ENCODE measurements at places on chromosomes 3 and 15.

- peak overlapping the region; percentile 46 for H3K4me3 ChIP-seq
- H3K27ac ChIP-seq, result peak overlapping the region; percentile 69
- no peaks in the 10 kb centered on the region for H3K27me3 ChIP-seq
- peak; percentile 43 for DNase-seq
These were observed 48.4 kb downstream of the ARHGEF3 start for GRCh38 chr3:56753206-56753820.

DNA sequence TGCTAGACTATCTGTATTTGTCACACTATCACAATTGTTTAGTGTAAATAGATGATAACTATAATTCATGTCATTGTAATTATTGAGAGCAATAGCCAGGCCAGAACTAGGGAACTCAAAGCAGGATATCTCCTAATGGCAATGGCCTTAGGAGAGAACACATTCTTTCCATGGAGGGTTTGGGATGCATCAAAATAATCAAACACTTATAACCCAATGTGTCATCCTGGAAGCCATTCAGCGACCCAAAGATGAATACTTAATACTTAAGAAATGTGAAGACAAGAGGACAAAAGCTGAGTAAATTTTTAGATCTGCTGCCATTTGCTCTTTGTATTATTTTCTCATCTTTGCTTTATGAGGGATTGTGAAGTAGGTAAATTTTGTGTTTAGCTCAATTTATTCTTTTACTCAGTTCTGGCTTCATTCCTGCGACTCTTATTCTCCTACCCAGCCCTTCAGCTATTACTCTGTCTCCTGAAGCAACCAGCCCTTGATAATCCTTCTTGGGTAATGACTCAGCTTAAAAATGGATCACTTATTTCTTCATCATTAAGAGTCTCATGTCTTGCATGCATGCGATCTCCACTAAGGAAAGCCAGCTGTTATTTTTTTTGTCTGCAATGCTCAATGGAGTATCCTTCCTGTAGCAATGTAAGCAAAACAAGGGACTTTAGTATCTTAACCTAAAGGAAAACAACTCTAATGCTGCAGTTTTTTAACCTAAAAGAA is 2.0 kb downstream of the OR4F15 start:
- no peaks in the 10 kb centered on the region for H3K4me1 ChIP-seq
- DNase-seq, result no peak
- H3K36me3 ChIP-seq, result no peaks in the 10 kb centered on the region
- no peak overlapping the region for H3K4me3 ChIP-seq
- H3K27ac ChIP-seq, result no peak overlapping the region

DNA sequence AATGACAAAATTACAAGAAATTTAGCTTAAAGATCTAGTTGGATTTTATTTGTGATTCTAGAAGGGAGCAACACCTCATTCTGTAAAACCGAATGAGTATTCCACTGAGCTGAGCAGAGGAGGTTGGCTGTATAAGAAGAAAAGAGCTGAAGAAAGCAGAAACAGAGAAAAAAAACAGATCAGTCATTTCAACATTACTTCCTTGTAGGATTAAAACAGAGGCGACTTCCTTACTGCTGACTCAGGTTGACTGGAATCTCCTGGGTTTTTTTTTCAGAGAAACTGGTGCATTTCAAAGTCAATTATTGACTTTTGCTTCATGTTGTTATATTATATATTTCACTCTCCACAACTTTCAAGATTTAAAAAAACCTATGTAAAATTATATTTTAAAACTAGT is 368.1 kb upstream of the UBE2E2 start:
- H3K27me3 ChIP-seq, result peaks cover 4% of the 10 kb centered on the region
- H3K36me3 ChIP-seq, result no peaks in the 10 kb centered on the region
- DNase-seq, result no peak

GRCh38 chr3:164524201-164524600 is 554.1 kb downstream of the SI start:
- H3K4me3 ChIP-seq, result no peak overlapping the region
- H3K27me3 ChIP-seq, result no peaks in the 10 kb centered on the region
- no peaks in the 10 kb centered on the region for H3K36me3 ChIP-seq

DNA sequence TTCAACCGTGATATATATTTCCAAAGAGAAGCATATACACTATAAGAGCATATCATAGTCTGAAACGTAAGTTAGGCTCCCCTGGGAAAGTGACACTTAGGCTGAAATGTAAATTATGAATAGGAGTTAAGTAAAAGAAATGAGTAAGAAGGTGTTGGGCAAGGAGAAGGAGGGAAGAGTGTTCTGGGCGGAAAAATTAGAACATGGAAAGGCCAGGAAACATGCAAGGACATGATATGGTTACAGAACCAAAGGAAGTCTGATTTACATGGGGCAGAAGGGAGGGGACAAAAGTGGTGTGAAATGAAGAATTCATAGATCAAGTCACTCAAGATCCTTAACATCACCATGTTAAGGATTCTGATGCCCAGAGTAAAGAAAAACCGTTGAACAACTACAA is 75.2 kb downstream of the SCAPER start:
- H3K27me3 ChIP-seq, result no peaks in the 10 kb centered on the region
- H3K4me3 ChIP-seq, result no peak overlapping the region
- no peak overlapping the region for H3K27ac ChIP-seq
- peaks cover 8% of the 10 kb centered on the region for H3K4me1 ChIP-seq

DNA sequence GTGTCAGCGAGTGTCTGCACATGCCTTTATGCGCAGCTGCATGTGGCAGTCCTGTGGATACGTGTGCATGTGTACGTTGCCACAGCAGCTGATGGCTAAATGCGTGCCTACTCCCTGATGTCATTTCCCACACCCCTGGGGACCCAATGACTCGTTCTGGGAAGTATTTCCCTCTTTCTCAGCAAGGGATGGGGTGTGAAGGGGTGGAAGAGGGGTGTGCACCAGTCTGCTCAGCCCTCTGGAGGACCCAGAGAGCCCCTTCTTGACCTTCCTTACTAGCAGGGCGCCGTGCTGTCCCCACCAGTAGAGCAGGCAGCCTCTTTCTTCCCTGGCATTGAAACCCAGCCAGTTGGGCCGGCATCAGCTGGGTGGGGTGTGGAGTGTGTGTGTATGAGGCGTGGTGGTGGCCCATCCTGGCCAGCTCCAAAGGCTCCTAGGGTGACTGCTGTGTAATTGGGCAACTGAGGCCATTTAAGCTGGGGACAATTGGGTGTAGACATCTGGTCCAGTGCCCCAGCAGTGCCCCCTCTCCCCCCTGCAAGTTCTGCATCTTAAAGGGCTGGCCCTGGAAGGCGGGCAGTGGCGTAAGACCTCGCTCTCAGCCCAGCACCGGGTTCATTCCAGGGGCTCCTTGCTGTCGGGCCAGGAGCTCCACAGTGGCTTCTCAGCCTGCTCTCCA is 19.2 kb downstream of the SNX33 start:
- no peaks in the 10 kb centered on the region for H3K36me3 ChIP-seq
- no peaks in the 10 kb centered on the region for H3K4me1 ChIP-seq
- no peak for DNase-seq
- peaks cover 11% of the 10 kb centered on the region for H3K27me3 ChIP-seq

DNA sequence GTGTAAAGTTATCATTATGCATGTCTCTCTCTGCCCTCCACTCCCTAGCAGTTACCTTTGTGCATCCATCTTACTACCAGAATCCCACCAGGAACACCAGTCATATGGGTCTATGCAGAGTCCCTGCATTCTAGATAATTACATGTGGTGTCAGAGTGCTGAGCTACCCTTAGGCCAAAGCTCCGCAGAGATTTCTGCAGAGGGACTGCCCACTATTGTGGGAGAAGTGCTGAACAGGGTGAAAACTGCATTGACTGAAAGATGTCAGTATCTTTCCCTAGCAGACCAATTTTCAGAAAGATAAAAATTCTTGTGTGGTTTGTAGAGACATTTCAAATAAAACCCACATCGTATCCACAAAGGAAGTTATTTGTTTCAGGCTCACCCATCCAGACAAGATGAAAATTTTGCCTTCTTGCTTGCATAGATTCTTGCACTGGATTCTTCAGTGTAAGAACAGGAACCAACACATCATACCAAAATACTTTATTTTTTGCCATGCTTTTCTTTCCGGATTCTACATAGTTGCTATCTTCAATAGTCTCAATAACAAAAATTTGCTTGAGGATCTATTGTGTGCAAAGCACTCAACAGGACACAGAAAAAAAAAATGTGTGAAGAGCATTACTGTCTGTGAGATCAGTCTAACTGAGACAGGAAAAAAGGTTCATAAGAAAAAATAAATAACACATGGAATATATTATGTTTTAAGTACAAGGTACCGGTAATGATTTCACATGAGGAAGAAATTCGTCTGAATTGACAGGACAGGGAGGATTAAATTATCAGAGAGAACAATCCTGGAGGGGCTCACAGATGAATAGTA is 32.0 kb upstream of the CCDC80 start:
- no peak for DNase-seq
- peaks cover 31% of the 10 kb centered on the region for H3K27me3 ChIP-seq
- H3K4me3 ChIP-seq, result no peak overlapping the region

- peaks cover 8% of the 10 kb centered on the region for H3K36me3 ChIP-seq
- no peaks in the 10 kb centered on the region for H3K27me3 ChIP-seq
- H3K27ac ChIP-seq, result no peak overlapping the region
- H3K4me1 ChIP-seq, result peaks cover 57% of the 10 kb centered on the region
- H3K4me3 ChIP-seq, result no peak overlapping the region
These were observed 417.5 kb upstream of the TPRG1 start for GRCh38 chr3:188754267-188754666.

DNA sequence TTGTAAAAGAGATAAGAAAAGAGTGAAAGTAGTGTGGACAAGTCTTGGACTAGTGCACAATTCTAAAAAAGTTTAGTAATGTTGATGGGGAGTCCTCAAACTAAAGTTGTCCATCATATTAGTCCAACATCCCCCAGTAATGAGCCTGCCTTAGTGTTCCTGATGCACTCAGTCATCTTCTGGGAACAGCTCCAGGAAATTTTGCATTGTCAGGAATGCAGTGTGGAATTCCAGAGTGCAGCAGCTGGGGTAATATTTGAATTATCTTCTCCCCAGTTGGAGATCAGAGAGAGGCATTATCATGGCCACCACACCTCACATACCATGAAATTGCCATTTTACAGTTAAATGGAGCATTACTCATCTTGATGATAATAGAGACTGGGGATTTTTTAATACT is 528.8 kb upstream of the NAALADL2 start:
- H3K27me3 ChIP-seq, result no peaks in the 10 kb centered on the region
- H3K4me1 ChIP-seq, result no peaks in the 10 kb centered on the region
- no peak overlapping the region for H3K4me3 ChIP-seq
- no peak overlapping the region for H3K27ac ChIP-seq
- no peaks in the 10 kb centered on the region for H3K36me3 ChIP-seq

All from stimulated activated naive B cell treated with anti-CD40 and anti-IgM and Interleukin-4, amounts not matched to agents 10 μg/mL and 1 μg/mL and 100 μg/mL, for 72 hours (primary cell).